ENCODE measurements at places on chromosomes 13 and 19.

DNA sequence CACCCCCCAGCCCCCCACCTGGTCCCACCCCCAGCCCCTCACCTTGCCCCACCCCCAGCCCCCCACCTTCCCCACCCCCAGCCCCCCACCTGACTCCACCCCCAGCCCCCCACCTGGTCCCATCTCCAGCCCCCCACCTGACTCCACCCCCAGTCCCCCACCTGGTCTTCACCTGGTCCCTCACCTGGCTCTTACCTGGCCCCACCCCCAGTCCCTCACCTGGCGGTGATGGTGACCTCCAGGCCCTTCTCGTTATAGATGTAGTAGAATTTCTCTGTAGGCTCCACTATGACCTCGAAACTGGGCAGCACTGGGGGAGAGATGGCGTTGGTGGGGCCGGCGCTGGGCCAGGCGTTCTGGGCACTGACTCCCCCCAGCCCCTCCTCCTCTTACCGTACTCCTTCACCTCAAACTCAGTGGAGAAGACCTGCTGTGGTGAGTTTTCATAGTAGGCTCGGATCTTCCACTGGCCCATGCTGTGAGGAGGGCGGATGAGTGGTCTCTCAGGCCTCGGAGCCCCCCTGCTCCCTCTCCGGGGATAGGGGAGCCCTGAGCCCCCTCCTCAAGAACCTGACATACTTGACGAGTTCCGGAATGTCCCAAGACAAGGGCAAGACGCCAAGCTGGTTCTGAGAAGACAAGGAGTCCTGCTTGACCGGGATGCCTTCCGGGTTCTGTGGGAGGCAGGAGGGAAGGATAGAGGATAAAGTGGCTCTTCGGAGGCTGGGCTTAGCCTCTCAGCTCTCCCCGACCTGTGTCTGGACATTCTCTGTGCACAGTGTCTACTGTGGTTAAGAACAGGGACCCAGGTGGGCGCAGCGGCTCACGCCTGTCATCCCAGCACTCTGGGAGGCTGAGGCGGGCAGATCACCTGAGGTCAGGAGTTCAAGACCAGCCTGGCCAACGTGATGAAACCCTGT is 6.4 kb downstream of the C3 start:
- no peak for DNase-seq

DNA sequence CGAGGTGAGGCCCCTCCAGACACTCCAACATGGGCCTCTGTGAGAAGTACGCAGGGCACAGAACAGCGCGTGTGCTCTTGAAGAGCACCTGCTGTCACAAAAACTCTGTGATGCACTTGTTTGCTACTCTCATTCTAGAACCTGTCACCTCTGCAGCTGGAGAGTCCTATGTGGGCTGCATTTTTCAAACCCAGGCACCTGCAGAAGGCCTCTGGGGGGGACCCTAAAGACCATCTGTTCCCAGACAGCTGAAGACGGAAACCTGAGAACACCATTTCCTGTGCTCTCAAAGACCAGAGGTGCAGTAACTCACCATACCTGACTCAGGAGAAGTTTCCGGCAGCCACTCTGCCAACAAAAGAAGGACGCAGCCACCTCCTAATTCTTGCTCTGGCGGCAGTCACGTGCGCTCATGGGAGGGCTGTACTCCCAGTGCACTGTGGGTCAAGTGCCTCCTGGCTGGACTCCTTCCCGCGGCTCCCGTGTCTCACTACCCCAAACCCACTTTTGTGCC is 28.1 kb downstream of the RANBP3 start:
- DNase-seq, result no peak

DNA sequence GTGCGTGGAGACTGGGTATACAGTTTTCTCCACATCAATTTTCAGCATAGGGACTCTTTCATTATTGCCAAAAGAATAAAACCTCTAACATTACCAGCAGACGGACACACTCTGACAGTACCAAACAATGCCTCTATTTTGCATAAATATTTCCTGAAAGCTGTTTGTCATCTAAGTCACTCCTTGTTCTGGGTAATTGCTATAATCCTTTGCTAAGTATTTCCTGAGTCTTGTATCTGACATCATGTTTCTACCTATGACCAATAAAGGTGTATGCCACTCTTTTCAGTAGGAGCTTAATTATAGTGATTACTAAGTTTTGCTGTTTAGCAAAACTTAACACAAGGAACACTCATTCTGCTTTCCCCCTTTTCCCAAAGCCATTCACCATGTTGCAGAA is 886.5 kb downstream of the SLITRK6 start:
- DNase-seq, result no peak

- no peak for DNase-seq
These were observed 152.7 kb downstream of the TNFRSF19 start for GRCh38 chr13:23722726-23723453.

- DNase-seq, result no peak
These were observed 182.1 kb downstream of the RFC3 start for GRCh38 chr13:33999811-34000605.

DNA sequence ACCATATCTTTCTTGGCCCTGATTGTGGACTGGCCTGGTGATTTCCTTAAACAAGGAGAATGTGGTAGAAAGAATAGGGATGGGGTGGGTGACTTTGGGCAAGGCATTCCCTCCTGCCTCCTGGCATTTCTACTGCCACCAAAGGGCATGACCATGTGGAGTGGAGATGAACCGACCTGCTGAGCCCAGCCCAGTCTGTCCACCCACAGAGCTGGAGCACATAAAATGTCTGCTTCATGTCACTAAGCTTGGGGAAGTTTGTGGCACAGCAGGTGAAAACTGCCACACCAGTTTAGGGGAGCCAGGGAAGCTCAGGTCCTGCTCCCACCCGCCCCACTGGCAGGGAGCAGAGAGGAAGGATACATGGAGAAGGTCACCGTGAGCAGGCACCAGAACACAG is 6.3 kb downstream of the TMEM161A start:
- DNase-seq, result no peak

GRCh38 chr13:20547479-20547908 is 19.5 kb upstream of the IFT88 start:
- peak; percentile 20 for DNase-seq

DNA sequence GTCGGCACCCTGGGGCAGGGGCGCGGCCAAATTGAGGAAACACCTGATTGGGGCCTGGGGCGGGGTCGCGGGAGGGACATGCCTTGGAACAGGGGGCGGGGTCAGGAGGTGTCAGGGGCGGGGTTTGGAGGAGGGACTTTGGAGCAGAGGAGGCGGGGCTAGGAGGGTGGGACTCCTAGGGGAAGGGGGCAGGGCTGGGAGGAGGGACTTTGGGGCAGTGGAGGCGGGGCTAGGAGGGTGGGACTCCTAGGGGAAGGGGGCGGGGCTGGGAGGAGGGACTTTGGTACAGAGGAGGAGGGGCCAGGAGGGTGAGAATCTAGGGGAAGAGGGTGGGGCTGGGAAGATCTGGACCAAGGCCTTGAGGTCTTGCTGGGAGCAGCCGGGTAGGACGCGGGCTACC is 21.9 kb downstream of the GRIN2D start:
- peak; percentile 45 for DNase-seq

GRCh38 chr13:47553329-47553977 is 447.6 kb downstream of the SUCLA2 start:
- no peak for DNase-seq

DNA sequence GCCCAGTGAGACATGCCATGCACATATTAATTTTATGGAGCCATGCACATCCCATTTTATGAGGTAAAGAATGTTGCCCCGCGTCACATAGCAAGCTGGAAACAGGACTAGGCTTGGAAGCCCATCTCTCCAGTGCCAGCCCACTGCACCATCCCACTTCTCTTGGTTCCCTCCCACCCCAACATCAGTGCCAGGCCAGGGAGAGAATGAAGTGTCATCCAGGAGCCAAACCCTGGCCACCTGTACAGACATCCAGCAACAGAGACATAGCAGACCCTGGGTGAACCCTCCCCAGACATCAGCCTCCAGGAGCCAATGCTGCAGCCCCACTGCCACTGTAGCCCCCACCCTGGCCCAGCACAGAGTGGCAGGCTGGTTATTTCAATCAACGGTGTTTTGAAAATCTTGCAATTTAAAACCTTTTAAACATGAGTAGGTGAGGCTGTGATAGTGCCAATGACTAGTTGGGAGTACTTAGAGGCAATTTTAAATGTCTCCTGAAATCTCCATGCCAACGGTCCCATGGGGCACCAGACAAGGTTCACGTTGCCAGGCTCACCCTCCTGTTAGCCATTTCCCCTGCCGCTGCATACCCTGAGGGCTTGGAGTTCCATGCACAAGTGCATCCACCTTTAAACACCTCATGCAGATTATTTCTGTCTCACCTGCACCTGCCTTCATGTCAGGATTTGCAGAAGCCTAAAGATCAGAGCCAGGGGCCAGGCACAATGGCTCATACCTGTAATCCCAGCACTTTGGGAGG is 34.7 kb downstream of the VSTM2B start:
- DNase-seq, result no peak

DNA sequence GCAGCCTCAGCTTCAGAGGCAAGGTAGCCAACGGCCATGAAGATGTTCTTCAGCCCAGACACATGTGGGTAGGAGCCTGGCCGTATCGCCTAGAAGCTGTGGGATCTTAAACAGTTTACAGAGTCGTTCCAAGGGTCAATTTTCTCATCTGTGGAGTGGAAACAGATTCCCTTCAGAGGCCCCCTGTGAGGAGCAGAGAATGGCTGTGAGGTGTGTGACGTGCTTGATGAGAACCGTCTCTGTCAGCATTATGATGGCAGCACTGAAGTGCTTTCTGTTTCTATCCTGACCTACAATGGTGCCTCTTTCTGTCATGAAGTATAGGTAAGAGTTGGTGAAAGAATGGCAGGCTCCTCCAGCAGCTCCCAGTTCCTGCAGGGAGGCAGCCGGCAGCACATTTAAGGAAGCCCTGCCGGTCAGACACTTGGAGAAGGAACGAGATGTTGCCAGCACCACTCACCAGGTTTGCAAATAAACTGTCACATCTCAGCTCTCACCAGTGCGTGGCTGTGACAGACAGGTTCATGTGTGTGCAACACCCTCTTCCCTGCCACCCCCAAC is 277.3 kb downstream of the FOXO1 start:
- no peak for DNase-seq

DNA sequence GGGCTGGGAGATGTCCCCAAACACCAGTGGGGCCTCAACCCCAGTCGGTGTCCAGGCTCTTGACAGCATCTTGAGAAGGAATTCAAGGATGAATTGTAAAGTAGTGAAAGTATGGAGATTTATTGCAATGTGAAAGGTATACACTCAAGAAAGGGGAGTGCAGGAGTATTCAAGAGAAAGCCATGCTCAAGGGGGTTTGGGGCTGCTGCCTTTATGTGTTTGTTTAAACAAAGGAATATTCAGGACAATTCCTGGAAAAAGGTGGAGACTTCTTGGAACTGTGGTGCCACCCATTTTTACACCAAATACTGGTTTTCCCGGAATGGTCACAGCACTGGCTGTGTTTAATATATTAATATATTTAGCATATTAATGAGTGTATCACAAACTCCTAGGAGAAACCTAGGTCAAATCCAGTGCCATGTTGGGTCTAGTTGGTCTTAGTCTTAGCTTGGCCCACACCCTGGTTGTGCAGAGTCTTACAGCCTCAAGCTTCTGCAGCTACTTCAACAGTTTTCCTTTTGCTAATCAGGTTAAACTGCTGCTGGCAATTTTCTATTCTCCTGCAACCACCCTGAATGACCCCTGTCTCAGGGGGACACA is 138.5 kb upstream of the TMTC4 start:
- no peak for DNase-seq

- peak; percentile 56 for DNase-seq
These were observed 217.4 kb downstream of the DLEU7 start for GRCh38 chr13:50626101-50626547.

- DNase-seq, result no peak
These were observed 127.9 kb upstream of the SOX1 start for GRCh38 chr13:111938741-111939665.

DNA sequence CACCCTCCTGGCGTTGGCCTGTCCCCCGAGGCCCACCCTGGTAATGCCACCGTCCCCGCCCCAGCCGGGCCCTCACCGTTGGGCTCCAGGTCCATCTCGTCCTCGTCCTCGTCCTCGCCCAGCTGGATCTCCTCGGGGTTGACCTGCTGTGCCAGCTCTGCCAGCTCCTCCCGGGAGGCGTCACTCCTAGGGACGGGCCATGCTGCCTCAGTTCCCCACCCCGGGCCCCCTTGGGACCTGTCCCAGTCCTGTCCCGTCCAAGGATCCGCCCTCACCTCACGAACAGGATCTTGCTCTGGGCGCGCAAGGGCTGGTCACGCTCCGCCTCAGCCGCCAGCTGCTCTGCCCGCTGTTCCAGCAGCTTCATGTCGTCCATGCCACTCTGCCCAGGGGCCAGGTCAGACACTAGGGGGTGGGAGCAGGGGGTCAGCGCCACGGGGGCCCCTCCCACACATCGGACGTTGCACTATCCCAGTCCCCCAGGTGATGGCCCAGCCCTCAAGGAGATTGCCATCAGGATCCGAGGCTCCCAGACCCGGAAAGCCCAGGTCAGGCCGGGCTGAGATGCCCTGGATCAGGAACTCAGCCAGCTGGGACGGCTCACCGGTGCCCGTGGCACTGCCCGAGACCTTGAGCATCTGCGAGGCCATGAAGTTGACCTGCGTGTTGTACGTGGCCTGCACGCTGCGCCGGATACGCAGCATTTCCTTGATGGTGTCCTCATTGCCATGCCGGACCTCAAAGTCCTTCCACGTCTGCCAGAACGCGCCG is 9.5 kb downstream of the XAB2 start:
- DNase-seq, result no peak

- DNase-seq, result no peak
These were observed 1.0 kb downstream of the AXL start for GRCh38 chr19:41219924-41220567.

DNA sequence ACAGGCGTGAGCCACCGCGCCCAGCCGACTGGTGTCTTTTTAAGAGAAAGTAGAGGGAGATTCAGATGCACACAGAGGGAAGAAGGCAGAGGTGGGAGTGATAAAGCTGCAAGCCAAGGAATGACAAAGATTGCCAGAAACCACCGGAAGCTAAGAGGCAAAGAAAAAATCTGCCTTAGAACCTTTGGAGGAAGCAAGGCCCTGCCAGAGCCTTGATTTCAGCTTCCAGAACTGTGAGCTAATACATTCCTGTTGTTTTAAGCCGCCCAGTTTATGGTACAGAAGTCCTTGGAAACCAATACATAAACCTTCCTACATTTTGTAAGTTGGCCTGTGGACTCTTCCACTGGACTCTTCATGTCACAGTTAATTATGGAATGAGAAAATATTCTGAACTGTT is 71.7 kb upstream of the SOX21 start:
- DNase-seq, result no peak

DNA sequence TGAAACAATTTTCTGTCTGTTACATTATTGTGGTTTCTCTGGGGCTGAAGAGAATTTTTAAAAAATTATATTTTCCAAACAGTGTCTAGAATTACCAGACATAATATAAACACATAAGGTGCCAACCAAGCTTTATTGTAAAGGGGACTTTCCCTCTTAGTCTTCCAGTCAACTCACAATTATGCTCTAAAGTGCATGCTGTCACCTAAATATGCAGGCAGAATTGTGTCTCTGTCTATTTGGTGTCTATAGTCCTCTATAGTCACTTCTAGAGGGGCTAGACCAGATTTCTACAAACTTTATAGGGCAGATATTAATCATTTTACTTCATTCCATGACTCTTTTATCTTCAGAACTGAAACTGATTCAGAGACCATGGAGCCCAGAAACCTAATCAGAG is 12.8 kb downstream of the ZNF254 start:
- DNase-seq, result no peak

All from HL-60 (cell line).